ENCODE measurements at places on chromosomes 5 and 9.

DNA sequence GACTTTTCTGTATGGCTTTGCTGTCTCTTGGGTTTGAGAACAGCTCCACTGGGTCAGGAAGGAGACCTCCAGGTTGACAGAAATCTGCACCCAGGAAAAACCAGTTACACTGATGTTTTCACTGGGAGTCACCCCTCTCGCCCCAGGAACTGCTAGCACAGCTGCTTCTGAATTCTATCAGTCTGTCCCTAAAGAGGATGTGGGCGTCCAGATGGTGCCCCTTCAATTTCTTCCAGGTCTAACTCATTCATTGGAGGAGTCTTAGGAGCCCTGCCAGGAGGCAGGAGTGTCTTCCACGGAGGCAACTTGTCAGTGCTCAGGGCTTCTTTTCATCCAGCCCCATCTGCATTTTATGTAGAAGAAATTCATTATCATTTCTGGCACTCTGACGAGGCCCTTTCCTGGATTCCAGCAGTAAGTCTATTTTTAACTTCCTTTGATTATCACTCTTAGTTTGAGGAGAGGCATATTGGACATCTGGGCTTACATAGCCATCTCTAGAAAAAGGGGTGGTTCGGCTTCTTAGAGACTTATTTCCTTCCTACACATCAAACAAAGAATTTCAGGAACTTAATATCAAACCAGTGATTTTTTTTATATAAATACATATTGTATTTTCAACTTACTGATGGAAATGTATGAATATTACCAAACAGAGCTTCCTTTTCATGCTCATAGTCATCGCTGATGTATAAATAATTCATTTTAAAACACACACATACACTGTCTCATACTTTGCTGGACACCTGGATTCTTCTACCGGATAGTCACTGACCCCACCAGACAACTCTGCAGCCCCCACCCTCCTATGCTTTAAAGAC is 148.8 kb downstream of the IRX2 start:
- DNase-seq, result no peak

DNA sequence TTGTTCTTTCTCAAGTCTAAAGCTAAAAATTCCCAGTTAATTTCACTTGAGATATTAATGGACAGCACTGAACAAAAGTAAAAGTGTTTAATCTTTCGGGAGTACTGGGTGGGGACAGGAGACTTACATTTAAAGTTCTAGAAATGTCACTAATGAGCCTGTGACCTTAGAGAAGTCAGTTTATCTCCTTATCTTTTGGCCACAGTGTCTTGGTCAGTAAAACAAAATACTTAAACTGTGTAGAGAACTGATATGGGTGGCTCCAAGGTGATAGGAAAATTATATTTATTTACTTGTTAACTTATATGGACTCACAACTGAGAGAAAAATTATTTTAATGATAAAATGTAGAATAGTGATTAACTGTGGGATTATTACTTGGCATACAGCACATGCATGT is 8.9 kb downstream of the IPO11 start:
- DNase-seq, result no peak

GRCh38 chr5:10860645-10861422 is 99.8 kb upstream of the DAP start:
- no peak for DNase-seq

DNA sequence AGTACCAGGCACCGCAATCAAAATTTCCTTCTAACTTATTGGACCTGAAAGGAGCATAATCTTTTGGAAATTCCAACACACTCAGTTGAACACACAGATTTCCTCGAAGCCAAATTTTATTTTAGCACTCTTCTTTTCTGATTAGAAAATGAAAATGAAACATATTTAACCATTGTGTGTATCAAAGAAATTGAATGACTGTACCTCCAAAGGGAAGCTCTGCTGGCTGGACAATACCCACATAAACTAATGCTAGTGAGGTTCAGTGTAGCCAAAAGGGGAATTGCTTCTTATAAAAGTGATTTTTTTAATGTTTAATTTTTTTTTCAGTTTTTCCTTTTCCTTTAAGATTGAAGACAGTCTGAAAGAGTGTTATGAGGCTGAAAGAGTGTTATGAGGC is 239.6 kb upstream of the NREP start:
- DNase-seq, result no peak

DNA sequence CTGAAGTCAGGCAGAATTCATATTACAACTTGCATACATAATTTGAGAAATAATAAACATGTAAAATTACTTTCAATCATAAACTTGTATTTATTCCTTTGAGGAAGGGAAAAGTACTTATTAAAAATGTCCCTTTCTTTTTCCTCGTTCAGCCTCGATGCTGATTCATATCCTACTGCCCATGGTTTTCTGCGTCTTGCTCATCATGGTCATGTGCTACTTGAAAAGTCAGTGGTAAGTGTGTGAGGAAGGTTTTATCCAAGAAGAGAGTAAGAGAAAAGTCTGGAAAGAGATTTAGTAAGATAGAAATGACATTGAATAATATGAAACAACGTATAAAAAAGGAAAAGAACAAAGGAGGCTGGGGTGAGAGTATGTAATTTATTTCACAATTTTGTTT is 85.9 kb downstream of the OSMR start:
- DNase-seq, result no peak

DNA sequence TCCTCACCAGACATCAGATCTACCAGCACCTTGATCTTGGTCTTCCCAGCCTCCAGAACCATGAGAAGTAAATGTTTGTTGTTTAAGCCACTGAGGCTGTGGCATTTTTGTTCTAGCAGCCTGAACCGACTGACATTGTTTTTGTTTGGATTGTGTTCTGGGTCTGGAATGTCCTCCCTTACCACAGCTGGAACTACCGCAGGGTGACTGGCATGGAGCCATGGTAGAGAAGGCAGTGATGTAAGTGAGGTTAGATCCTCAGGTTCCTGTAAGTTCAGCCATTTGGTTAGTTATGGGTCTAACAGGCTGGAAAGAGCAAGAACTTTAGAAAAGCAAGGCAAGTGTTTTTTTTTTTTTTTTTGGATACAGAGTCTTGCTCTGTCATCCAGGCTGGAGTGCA is 209.3 kb downstream of the DAB2IP start:
- DNase-seq, result no peak

GRCh38 chr5:179803651-179804554 is 2.8 kb downstream of the MGAT4B start:
- DNase-seq, result no peak

- no peak for DNase-seq
Measured at GRCh38 chr9:131668057-131668438, 71.8 kb downstream of the RAPGEF1 start.

GRCh38 chr5:102561894-102562760 is 63.3 kb upstream of the SLCO6A1 start:
- DNase-seq, result no peak

GRCh38 chr5:28666110-28666509 is 1627.7 kb upstream of the CDH9 start:
- no peak for DNase-seq

GRCh38 chr9:120915854-120916470 is 10.6 kb downstream of the TRAF1 start:
- DNase-seq, result no peak

Measured in stimulated activated CD4-positive, alpha-beta T cell treated with anti-CD3 and anti-CD28 coated beads, Interleukin-1b, Interleukin-23, amount 100 ng/mL, for 1 hour (primary cell).